Caki2 (cell line): ENCODE measurements at places on chromosomes 7 and 10.

DNA sequence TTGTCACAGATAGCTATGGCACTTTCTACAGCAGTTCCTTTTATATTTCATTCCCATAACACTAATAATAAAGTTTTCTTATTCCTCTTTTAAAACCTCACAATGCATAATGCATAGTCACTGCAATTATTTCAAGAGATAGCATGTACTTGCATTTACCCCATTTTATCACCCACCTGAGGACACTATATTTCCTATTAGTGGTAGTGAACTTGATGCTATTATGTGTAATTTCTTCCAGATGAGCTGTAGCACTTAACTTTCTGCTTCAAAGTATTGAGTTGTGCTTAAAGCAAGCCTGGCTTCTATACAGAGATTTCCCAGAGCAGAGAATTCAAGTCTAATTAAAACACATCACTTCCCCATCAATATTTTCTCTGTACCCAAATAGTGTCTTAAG lies 461.1 kb downstream of the HTR7 start:
- no peak for DNase-seq

DNA sequence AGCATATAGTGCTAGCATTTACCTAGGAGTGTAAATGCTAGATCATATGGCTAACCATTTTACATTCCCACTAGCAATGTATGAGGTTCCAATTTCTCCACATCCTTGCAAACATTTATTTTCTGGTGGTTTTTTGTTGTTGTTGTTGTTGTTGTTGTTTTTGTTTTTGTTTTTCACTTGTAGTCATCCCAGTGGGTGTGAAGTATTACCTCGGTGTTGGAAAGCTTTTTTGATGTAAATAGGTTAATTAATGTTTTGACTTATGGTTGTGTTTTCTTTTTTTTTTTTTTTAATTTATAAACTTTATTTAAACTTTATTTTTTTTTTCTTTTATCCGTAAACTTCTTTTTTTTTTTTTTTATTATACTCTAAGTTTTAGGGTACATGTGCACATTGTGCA lies 15.3 kb upstream of the TSGA13 start:
- DNase-seq = no peak

DNA sequence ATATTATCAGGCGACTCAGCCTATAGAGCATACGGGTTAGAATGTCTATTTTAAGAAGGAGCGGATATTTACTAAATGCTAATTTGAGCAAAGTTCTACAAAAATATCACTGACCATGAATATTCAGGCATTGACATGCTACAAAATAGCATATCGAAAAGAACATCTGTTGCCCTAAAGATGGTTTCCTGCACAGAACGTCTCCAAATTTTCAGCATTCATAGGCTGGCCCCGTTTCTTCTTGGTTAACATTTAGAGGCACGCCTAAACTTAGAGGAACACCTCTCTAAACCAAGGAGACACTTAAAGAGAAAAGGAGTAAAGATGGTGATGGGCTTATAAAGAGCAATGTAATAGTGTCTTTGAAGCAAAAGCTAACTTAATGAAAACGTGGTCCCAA lies 1.3 kb upstream of the MINPP1 start:
- no peak for DNase-seq

DNA sequence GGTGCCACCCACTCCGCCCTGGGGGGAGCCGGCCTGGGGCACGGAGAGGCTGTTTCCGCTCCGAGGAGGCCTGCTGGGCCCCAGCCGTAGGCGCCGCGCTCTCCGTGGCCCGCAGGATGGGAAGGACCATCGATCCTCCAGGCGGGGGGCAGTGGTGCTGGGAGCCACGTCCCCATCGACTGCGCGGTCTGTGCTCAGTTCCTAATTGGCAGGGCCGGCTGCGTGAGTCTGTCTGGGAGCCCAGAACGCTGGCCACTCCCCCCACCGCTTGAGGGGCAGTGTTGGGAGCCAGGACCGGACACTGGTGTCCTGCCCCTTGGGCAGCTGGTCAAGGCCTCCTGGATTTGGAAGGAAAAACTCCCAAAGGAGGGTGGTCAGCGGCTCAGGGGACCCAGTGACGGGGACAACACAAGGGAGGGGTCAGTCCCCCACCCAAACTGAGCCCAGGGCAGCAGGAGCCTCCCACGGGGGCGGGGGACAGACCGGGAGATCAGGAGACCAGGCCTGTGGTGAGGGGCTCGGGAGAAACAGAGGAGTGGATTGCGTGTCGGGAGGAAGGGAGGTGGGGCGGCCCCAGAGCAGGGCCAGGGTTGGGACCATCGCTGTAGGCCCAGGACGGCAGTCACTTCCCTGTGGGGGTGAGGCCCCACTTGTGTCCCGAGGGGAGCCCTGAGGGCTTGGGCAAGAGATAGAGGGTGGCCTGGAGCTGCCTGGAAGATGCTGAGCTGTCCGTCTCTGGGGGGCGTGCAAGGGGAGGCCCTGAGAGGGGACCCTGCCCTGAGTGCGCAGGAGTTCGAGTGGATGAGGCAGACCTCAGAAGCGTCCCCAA lies 89.0 kb downstream of the UNCX start:
- no peak for DNase-seq

- DNase-seq = no peak
Observed at GRCh38 chr7:2763597-2763996, 75.6 kb downstream of the AMZ1 start.

DNA sequence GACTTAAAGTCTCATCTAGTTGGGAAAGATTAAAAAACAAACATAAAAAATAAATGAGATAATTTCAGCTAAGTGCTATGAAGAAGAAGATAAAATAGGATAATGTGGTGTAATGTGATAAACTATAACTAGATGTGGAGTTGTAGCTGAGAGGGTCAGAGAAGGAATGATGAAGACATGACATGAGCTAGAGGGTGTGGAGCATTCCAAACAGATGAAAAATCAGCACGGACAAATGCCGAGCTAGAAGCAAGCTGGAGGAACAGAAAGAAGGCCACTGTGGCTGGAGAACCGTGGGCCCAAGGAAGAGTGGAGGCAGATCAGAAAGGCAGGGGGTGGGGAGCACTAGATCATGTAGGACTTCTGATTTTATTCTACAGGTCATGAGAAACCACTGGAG lies 70.6 kb downstream of the CDK6 start:
- peak; percentile 63 for DNase-seq

- DNase-seq = no peak
Observed at GRCh38 chr7:3112479-3113134, 68.9 kb upstream of the CARD11 start.

DNA sequence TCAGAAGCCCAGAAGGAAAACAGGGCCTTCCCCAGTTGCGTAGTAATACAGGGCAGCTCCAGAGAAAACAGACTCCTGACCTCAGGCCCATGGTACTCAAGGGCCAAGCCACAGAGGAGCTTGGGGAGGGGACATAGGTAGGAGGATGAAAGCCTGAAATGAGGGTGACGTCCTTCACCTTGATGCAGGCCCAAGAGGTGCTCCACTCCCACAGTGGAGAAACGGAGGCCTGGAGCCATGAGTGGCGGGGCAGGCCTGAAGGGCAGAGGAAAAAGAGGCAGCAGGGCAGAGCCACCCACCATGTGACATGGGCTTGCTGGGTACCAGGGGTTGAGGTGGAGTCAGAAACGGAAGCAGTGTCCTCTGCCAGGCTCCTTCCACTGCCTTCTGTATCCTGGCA lies 83.0 kb downstream of the C10orf105 start:
- no peak for DNase-seq

DNA sequence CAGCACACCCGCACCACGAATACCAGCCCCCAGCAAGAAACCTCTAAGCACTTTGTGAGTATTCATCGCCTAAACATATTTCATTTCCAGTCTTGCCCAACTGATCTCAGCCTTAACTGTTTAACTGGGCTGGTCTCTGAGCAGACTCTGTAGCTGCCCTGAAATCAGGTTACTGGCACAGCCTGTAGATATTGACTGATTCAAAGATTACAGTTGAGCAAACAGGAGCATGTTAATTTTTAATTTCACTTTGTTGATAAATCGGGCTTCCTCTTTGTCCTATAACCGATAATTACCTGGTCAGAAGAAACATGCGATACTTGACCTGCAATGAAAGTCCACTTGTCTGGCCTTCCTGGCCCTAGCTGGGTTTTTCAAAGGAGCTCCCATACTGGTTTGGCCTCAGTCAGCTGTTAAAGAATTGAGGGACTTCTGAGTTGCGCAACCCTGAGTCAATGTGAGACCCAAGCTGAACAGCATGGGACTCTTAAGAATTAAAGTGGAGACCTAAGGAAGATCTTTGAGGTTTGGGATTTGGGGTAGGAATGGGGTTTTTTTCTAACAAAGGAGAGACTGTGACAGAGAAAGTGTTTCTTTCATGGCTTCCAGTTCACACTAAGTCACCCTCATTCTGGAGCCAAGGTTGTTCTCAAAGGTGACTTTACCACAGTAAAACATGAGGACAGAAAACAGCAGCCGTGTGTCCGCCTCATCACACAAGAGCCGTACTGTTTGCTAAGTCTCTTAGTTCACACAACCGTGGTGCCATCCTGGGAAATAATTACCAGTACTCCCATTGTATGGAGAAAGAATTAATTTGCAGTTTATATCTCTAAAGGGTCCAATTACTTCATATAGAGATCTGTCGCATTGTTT lies 75.9 kb downstream of the PPP1R3C start:
- no peak for DNase-seq

DNA sequence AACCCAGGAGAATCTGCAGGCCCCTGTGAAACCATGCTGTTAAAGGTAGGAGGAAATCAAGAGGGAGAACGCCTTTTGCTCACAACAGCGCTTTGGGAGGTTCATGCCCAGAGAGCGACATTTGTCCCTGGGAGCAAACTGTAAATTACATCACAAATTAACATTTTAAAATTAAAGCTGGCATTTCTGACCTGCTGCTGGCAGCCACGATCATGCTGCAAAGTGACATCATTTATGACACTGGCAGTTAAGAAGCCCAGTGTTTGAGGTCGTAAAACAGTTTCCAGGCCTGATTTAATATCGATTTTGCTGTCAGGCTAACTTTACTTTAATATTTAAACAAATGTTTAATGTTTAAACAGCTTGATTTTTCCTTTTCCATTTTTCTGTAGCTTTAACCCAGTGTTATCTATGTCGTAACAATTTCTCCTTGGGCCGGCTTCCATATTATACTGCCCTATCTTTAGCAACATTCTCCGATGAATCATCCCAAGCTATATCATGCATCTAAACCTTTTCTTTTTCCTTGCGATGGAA lies 86.5 kb upstream of the NPVF start:
- no peak for DNase-seq

GRCh38 chr10:43044961-43045621 lies 31.8 kb upstream of the RET start:
- no peak for DNase-seq

DNA sequence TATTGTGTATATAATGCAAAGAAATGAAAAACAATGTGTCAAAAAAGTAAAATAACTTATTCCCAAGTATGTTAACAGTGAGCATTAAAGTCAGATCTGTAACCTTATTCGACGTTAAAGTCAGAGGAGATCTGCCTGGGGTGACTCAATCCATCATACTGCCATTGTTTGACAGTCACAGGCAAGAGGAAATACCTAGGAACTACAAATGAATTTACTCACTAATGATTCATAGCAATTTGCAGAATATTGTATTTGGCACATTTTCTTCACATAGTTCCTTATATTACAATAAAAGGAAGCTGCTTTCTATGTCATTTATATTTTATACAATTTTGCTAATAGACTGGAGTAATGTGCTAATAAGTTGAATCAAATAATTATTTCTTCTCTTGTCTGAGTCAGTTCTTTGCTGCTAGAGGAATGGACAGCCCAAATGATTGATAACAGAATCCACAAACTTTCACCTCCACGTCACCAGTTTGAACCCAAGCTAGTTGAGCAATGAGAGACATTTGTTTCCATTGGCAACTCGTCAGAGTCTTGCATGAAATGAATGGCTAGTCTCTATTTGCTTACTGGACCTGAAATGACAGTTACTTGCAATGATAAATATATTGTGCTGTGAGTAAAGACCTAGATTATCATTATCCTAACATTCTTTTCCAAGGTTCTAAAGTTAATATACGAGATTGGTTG lies 48.5 kb upstream of the TMEM106B start:
- DNase-seq = peak; percentile 92

DNA sequence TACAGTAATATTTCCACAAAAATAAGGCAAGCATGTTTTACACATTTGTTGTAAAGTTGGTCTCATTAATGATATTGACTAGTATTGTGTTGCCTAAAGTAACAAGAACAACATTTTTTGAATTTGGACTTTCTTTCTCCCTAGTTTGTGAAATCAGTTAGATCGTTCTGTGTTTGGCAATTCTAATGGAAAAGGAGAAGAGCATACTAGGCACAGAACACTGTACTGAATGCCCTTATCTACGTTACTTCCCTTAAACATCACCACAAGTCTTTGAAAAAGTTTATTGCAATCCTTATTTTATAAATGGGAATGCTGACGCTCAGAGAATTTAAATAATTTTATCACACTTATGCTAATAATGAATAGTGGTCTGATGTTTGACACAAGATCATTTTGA lies 372.2 kb downstream of the EXOC4 start:
- DNase-seq = no peak

DNA sequence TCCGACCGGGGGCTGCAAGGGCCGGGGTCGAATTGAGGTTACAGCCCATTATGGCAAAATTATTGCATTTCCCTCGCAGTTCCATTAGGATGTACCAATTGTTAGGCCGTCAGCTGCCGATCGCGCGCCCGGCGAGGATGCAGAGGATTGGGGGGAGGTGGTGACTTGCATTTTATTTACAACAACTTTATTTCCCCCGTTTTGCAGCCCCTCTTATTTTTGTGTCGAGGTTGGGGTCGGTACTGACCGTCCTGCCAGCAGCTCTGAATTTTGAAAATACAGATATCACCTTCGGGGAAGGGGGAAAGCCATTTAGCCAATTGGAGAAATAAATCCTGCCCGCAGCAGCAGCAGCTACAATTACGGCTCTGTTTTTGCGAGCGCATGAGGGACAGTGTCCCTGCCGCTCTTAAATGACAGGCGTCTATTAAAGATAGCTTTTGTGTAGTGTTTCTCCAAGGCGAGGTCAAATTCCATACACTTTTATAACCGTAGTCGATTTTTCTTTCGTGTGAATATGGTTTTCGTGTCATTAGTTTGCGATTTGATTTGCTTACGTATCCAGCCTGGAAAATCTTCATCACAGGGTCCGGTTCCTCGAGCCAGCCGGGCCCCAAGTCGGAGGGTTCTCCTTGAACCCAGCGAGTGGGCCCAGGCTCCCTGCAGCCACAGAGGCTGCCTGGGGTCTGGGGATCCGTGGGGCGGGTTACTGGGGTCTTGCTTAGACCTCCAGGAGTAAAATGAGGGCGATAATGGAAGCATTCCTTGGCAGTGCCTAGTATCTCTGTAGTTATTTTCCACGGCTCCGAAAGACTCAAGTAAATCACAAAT lies 684 bp upstream of the HOXA5 start:
- no peak for DNase-seq

DNA sequence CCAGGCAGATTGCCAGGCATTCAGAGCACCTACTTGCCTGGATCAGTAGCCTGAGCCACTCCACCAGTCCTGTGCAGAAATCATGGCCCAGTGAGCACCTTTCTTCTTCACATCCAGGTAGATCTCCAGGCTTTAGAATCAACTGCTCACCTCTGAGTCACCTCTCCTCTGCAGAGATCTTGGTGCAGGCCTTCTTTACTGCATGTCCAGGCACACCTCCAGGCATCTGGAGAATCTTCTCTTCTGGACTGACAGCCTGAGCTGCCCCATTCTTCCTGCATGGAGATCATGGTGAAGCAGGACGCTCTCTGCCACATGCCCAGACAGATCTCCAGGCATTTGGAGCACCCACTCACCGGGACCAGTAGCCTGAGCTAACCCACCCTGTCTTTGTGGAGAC lies 894.5 kb upstream of the MBL2 start:
- DNase-seq = no peak
